ENCODE measurements at places on chromosomes 2 and 18.

- DNase-seq: no peak
These were observed 83.6 kb upstream of the CYP1B1 start for GRCh38 chr2:38159597-38159996.

DNA sequence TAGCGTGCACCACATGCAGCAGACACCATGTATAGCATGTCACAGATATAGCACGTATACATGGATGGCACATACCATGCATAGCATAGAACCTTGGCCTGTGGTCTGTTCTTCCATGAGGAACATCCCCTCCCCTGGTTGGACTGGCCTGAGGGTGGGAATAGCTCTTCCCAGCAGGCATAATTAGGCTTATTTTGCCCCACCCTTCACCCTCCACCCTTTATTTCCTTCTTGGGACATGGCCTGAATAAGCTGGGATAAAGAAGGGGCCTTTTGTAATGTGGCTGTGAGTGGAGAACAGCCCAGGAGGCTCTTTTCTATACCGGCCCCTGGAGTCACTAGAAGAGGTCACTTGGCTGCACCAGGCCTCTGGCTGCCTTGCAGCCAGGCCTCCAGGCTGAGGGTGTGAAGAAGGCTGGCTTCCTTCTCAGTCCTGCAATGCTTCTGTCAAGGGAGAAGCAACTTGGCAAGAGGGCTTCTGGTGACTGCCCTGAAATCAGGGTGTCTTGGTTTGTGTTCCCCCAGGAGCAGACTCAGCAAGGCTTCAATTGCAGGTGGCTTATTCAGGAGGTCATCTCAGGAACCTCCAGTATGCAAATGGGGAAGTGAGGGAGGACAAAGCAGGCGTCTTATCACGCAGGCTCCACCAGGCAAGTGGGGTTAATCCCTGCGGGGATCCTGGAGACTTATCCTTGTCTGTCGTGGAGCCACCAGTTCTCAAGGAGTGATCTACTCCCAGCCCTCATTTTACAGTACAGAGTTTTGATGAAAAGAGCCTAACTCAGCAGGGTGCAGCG is 68.2 kb downstream of the HS6ST1 start:
- no peak for DNase-seq

GRCh38 chr2:157439824-157440186 is 4.1 kb downstream of the CYTIP start:
- DNase-seq: no peak

DNA sequence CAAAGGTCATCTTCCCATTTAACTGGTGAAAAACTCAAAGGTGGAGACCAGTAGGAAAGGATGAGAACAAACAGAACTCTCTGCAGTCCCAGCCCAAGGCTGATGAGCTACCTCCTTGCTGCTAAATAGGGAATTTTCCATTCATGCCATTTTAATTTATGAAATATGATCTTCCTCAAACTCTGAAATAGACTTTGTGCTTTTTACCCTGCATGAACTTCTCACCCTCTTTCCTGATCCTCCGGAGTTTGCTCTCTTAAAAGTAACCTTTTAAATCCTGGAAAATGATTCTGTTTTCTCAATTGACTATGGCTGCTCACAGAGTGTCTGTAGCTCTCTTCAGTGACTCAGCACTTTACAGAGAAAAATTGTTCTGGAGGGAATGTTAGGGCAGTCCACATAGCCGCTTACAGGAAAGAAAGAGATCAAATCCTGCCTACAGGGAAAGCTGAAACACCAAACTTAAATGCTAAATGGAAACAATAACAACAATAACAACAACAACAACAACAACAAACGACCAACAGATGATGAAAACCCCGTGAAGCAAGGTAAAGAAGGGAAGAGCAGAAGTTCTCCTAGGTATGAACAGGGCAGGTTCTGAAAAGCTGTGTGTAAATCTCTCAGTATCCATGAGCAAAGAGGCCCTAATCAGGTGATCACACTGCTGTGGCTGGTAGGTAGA is 79.8 kb upstream of the SESTD1 start:
- no peak for DNase-seq

DNA sequence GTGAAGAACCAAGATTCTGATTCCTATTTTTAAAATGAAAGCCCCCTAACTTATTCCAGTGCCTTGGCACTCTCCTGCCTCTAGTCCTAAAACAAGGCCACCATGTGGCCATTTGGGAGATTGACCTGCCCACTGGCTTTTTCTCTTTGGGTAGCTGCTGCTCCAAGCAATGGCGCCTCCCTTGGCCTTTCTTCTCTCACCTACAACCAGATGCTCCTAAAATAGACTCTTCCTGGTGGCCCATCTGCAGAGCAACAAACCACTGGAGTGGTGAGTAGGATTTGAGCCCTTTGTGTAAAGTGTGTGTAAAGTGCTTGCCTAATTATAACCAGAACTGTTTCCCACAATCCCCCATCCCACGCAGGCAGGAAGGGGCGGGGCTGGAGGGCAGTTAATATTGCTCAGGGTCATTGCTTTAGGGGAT is 114.2 kb downstream of the FHOD3 start:
- no peak for DNase-seq

DNA sequence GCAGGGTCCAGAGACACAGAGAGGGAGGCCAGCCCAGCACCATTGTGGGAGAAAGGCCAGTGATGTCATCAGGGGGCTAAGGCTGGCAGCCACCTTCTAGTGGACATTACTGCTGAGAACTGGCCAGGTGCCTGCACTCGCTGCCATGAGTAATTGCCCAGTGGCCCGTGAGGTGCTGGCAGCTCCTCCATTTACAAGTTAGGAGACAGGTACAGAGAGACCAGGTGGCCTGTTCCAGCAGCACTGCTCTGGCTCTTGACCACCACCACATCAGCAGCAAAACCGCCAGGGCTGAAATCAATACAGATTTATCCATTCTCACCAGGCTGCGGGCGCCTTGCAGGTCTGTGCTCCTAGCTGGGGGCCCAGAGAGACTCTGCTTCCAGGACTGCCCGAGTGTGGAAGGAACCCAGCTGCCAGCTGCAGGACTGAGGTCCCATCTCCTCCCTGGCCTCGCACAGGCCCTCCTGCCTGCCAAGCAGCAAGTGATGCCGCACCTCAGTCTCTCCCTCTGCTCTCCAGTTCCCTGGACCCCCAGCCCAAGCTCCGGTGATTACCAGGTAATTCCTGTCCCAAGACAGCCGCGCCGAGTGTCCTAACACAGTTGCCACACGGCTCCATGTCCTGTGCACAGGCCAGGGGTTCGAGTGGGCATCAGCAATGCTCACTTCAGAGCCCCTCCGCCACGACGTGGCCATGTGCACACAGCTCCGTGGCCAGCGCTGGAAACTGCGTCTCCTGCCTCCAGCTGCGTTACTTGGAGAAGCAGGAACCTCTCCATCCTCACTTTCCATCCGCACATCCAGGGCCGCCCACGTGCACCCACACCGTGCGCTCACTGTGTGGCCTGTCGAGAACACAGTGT is 101.0 kb upstream of the CTDP1 start:
- no peak for DNase-seq

- no peak for DNase-seq
These were observed 77.8 kb downstream of the BCL2 start for GRCh38 chr18:63241760-63242159.

GRCh38 chr18:44799907-44800421 is 119.3 kb downstream of the SETBP1 start:
- no peak for DNase-seq

Data from left ventricle myocardium inferior (tissue), 1 donor.